ENCODE measurements at places on chromosomes 3 and 15.

- DNase-seq, result no peak
Measured at GRCh38 chr15:96335411-96336024, 5.0 kb downstream of the NR2F2 start.

GRCh38 chr3:55297245-55297644, 189.9 kb downstream of the WNT5A start:
- DNase-seq, result no peak

GRCh38 chr3:113219605-113220300, 8.4 kb downstream of the BOC start:
- DNase-seq, result no peak

GRCh38 chr15:68518046-68518445, 60.7 kb upstream of the CORO2B start:
- no peak for DNase-seq

GRCh38 chr3:43506644-43507043, 115.2 kb downstream of the ANO10 start:
- no peak for DNase-seq

DNA sequence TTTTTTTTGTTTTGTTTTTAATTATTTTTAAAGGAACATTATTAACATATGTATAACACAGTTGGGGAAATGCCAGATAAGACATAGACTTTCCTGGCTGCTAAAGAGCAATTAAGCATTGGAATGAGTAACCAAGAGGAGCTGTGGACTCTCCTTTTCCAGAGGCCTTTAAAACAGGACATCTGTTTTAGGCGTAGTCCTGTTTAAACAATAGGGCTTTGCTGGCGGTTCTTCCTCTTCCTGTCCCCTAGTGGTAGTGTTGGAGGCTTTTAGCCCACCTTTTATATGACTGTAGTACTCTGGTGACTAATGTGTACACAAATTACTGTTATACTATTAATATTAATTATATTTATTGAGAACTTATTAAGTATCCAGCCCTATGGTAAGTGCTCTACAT, 81.9 kb downstream of the PPARG start:
- DNase-seq, result no peak

- DNase-seq, result no peak
Measured at GRCh38 chr3:104411757-104412156, 955.0 kb upstream of the ALCAM start.

DNA sequence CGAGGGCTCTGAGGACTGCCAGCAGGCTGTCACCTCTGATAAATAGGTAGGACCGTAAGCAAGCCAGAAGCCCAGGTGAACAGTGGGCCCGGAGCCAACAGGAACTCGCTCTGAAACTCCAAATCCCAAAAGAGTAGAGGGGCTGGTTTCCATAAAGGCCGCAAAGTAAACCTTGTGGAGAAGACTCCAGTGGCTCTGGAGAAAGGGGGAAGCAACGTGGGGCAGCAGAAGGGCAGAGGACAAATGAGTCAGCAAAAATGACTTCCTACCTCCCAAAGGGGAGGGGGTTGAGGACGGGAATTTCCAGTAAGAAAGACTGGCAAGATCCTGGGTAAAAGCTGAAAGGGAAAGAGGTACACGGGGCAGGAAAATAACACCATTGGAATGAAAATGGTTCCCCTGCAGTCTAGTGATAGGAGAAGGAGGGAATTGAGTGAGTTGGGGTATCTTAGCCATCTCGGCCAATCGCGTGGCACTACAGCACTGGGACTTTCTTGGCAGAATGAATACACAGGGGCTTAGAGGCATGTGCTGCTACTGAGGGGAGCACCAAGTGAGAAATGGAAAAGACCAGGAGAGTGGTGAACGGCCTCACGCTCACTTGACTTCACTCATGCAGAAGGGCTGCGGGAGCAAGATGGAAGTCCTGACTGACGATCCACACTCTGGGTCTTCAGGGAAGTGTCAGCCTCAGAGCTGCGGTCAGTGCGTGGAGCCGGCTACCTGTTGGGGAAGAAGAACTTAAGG, 33.2 kb downstream of the BMF start:
- no peak for DNase-seq

GRCh38 chr3:186369217-186369616, 7.2 kb upstream of the DGKG start:
- no peak for DNase-seq

GRCh38 chr3:196311-197148, at the start of gene CHL1:
Gene CHL1 (plus strand): TSS chr3:196763. CDS start chr3:319777, 123,014 bp downstream.
- peak; percentile 41 for DNase-seq

GRCh38 chr3:159038405-159038804, 236.6 kb downstream of the MFSD1 start:
- DNase-seq, result no peak

DNA sequence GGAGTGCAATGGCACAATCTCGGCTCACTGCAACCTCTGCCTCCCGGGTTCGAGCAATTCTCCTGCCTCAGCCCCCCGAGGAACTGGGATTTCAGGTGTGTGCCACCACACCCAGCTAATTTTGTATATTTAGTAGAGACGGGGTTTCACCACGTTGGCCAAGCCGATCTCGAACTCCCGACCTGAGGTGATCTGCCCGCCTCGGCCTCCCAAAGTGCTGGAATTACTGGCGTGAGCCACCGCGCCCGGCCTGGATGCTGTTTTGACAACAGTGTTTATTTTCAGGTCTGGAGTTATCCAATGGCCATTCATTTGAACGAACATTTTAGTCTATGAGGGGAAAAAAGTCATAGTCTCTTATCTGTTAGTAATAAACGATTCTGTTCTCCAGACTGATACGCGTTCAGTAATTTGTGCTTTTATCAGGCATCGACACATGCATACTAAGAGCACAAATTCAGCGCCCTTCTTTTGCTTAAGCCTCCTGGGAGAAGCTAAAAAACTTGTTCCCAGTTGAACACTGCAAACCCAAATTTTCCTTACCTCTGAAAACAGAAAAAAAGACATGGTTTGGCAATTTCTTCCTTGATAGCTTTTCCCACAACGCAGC, 1.3 kb downstream of the B3GALNT1 start:
- no peak for DNase-seq

GRCh38 chr15:38084289-38084688, 149.8 kb downstream of the TMCO5A start:
- peak; percentile 22 for DNase-seq

- no peak for DNase-seq
Measured at GRCh38 chr3:106635271-106635670, 742.0 kb upstream of the CCDC54 start.

DNA sequence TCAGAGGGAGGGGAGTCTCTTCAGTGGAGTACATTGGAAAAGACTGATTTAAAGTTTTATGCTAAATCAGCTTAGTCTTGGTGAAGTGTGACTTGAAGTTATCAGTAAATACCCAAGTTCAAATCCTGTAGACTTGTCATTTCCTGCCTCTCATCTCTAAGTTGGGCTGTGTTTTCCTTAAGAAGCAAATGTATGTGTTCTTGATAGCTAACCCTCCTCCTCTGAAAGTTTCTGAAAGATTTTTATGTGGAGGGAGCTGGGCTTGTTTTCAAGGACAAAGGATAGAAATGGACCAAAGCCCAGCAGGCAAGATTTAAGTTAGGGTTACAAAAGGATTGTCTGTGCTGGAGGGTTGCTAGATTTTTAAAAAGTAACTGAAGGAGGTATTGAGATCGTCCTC, 4.2 kb downstream of the MAPKBP1 start:
- no peak for DNase-seq

DNA sequence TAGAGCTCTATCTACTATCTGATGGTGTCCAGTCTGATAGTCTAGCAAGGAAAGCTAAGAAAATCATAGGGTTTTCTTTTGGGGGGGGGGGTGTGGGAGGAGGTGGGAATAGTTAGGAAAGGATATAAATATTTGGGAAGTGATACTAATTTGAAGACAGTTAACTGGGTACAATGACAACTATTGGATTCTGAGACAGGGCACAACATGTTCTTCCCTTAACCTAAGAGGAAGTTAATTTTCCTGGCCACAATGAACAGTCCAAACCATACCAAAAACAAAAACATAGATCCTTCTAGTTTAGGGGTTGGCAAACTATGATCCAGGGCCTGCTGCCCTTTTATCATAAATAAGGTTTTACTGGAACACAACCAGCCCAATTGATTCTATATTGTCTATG, 10.0 kb upstream of the HCLS1 start:
- DNase-seq, result no peak

GRCh38 chr3:125107861-125108567, 52.2 kb upstream of the HEG1 start:
- peak; percentile 72 for DNase-seq

- DNase-seq, result peak; percentile 63
Measured at GRCh38 chr15:58724466-58724865, 25.0 kb downstream of the ADAM10 start.

DNA sequence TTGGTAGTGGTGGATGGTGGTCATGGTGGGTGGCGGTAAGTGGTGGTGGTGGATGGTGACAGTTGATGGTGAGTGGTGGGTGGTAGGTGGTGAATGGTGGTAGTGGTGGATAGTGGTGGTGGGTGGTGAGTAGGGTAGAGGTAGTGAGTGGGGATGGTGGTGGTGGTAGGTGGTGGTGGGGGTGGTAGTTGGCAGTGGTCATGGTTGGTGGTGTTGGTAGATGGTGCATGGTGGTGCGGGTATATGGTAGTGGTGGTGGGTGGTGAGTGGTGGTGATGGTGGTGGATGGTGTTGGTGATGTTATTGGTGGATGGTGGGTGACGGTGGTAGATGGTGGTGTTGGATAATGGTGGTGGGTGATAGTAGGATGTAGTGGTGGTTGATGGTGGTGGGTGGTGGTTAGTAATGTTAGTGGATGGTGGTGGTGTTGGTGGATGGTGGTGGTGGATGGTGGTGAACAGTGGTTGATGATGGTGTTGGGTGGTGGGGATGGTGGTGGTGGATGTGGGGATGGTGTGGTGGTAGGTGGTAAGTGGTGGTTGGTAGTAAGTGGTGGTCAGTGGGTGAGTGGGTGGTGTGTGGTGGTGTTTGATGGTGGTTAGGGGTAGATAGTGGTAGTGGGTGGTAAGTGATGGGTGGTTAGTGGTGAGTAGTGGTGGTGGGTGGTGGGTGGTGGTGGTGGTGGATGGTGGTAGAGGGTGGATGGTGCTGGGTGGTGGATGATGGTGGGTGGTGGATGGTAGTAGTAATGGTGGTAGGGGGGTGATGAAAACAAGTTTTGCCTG, 16.7 kb upstream of the RIOX2 start:
- no peak for DNase-seq

DNA sequence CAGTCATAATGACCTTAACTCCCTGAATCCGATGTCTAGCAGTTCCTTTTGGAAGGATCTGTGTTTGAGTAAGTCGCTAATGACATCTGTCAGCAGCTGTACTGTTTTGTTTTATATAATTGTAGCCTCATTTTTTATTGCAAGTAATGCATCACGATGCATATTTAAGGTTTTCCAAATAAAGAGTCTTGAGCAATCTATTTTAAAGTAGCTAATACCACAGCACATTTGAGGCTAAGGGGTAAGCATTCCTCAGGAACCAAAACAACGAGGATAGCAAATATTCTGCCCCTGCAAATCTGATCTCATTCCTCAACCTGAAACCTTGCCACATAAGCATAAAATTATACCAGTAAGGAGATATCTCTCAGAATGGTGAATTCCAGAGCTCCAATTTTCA, 98.7 kb downstream of the TBC1D5 start:
- no peak for DNase-seq

GRCh38 chr3:143783851-143784370, 64.4 kb downstream of the SLC9A9 start:
- DNase-seq, result no peak

- DNase-seq, result no peak
Measured at GRCh38 chr3:159733194-159733860, 255.3 kb upstream of the IL12A start.

- no peak for DNase-seq
Measured at GRCh38 chr15:70532531-70533186, 230.7 kb downstream of the UACA start.

DNA sequence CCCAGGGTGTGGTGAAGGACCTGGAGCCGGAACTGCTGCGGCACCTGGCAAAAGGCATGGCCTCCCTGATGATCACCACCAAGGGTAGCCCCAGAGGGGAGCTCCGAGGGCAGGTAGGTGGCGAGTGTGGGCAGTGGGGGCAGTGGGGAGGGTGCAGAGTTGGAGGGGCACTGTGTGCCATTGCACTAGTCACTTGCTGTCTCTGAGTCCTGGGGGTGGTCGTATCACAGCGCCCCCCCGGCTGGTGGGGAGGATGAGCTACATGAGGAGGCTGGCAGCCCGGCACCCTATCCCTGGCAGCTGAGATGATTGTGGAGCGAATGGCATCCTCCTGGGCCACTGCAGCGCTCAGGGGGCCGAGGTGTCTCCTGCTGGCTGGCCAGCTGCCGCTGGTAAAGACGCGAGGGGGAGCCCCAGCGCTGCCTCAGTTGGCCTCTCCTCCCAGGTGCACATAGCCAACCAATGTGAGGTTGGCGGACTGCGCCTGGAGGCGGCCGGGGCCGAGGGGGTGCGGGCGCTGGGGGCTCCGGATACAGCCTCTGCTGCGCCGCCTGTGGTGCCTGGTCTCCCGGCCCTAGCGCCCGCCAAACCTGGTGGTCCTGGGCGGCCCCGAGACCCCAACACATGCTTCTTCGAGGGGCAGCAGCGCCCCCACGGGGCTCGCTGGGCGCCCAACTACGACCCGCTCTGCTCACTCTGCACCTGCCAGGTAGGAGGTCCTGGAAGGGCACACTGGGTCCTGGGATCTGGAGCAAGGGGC, 6.4 kb downstream of the CHRD start:
- DNase-seq, result no peak

DNA sequence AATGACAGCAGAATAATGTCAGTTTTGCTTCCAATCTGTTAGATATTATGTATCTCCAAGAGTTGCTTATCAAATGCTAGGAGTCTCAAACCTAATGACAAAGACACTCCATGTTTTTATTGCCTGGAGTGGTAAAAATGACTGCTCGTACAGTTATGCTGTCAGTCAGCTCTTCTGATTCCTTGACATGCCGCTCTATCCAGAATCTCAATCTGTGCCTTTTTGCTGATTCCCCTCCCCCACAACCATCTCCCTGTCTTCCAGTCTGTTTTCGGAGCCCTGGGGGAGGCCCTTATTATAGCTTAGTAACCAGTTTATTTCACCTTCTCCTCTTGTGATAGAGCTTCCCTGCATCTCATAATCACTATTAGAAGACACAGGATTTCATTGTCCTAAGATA, 2.6 kb downstream of the MKRN2 start:
- DNase-seq, result no peak

DNA sequence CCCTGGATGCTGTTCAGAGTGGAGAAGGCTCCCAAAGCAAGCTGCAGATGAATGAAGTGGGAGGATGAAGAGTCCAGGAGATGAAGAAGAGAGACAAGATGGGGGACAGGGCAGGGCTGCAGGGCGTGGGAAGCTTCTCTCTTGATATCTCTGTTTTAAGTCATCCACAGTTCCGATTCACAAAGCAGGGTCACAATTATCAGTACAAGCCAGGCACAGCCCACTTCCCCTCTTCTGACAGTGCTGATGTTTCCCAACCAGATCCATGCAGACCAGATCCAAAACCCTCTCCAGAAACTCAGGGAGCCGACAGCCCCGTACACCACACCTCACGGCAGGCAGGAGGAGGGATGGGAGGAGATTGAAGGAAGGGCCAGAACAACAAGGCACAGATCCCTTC, 31.1 kb downstream of the NTRK3 start:
- no peak for DNase-seq

GRCh38 chr3:98564282-98565005, 29.0 kb downstream of the CPOX start:
- no peak for DNase-seq

- DNase-seq, result no peak
Measured at GRCh38 chr3:31701286-31701685, 168.6 kb downstream of the STT3B start.

Measured in GM20000 (cell line).